Activated T-helper 1 cell treated with anti-CD3 and anti-CD28 coated beads, Interleukin-12 subunit alpha, Interleukin-12 subunit beta, Interleukin-2, Interleukin-4 antibody, amounts not matched to agents 30 ng/mL and 10 ng/mL and 1 ng/mL, durations not matched to agents 14 hours and 24 hours and 36 hours (primary cell): ENCODE measurements at places on chromosomes 2 and 18. TPM values are rescaled to one million over a fixed set of nuclear protein-coding genes. Genes with fewer than 3 reads are reported as not detected.

DNA sequence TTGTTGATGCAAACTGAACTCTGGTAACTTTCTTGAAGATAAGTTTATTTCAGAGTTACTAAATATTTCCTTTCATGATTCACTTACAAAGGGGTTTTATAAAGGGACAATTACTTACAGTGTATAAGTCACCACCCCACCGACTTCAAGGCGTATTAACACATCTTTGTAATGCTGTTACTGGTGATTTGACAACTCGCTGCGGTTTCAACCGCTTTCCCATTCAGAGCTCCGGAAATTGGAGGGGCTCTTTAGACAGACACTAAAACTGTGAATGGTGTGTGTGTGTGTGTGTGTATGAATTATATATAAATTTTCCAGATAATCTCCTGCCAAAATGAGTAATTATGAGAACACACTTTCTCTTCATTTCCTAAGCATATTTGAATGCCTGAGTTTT, 4.9 kb downstream of the TM4SF20 start:
- no peaks in the 10 kb centered on the region for H3K36me3 ChIP-seq
- peak; percentile 4 for DNase-seq
- no peak overlapping the region for H3K4me3 ChIP-seq
- peak overlapping the region; percentile 52 for H3K27ac ChIP-seq
- H3K27me3 ChIP-seq, result no peaks in the 10 kb centered on the region
- peaks cover 12% of the 10 kb centered on the region for H3K4me1 ChIP-seq

DNA sequence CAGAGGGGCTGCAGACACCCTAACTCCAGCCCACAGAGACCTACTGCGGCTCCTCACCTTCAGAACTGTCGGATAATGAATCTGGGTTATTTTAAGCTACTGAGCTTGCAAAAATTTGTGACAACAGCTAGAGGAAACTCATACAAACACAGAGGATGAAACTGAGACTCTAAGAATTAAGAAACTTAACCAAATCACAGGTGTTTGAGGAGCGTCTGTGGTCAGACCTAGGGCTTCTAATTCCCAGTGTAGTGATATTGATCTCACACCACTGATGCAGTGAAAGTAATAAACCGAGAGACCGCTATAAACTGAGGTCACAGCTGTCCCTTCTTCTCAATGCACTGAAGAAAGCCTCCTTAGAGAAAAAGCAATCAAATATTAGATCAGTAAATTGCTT, 110.1 kb downstream of the RGPD3 start:
- H3K27me3 ChIP-seq, result peaks cover 20% of the 10 kb centered on the region
- no peak for DNase-seq
- H3K36me3 ChIP-seq, result no peaks in the 10 kb centered on the region
- H3K4me3 ChIP-seq, result no peak overlapping the region

DNA sequence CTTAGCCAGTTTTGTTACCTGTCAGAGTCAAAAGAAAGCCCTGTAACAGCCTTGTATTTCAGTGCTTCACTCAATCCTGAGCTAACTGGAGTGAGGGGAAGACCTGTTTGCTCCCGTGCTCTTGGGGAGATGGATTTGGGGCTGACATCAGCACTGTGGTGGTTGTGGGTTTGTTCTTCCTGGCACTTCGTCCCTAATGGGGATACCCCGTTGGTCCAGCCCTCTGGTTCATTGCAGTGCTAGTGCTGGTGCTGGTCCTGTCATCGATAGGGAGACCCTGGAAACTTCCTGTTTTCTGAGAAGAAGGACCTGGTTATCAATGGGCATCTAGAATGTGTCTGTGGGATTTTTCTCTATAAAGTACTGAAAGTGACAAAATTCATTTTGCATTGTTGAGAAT, 205.4 kb downstream of the ZNF407 start:
- no peak overlapping the region for H3K4me3 ChIP-seq
- no peaks in the 10 kb centered on the region for H3K36me3 ChIP-seq
- H3K4me1 ChIP-seq, result peaks cover 14% of the 10 kb centered on the region

DNA sequence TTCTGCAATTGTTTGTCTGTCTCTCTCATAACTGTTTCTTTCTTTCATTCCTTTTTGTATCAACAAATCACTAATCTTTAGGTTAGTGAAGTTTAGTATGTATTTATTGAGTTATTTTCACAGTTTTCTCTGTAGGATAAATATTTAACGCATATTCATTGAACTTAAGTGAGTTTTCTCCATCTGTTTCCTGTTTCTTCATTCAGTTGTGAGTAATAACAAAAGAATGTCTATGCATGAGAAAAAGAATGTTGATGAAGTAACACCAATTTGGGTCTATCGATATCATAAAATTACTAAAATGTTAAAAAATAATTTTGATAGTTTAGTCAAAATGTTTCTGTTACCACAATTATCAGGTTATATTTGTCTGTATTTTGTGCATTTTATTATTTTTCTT, 948.0 kb downstream of the DSC3 start:
- no peaks in the 10 kb centered on the region for H3K4me1 ChIP-seq
- no peak overlapping the region for H3K27ac ChIP-seq
- DNase-seq, result no peak
- no peaks in the 10 kb centered on the region for H3K27me3 ChIP-seq
- no peak overlapping the region for H3K4me3 ChIP-seq
- H3K36me3 ChIP-seq, result no peaks in the 10 kb centered on the region

DNA sequence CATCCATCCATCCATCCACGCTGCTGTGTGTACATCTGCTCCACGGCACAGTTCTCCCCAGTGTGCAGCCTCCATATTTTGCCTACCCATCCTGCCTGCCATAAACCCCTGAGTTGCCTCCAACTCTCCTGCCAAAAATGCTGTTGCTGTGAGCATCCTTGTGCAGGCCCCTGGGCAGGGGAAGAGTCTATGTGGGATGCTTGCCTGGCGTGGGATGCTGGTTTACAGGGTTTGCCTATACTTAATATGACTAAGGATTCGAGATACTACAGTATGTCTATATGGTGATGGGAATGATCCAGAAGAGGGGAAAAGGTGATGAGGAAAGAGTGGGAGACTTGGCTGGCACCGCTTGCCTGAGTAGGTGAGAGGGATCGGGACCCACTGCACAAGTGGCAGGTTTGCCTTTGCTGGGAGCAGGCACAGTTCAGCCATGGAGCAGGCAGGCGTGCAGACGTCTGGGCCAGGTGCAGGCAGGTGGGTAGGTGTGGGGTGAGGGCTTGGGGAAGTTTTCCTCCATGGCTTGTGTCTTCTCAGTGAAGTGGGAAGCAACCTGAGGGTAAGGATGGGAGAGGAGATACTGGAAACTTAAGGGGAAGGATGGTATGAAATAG, 30.2 kb upstream of the FAHD2A start:
- H3K36me3 ChIP-seq, result no peaks in the 10 kb centered on the region
- DNase-seq, result no peak
- no peak overlapping the region for H3K4me3 ChIP-seq
- H3K27me3 ChIP-seq, result peaks cover 20% of the 10 kb centered on the region

DNA sequence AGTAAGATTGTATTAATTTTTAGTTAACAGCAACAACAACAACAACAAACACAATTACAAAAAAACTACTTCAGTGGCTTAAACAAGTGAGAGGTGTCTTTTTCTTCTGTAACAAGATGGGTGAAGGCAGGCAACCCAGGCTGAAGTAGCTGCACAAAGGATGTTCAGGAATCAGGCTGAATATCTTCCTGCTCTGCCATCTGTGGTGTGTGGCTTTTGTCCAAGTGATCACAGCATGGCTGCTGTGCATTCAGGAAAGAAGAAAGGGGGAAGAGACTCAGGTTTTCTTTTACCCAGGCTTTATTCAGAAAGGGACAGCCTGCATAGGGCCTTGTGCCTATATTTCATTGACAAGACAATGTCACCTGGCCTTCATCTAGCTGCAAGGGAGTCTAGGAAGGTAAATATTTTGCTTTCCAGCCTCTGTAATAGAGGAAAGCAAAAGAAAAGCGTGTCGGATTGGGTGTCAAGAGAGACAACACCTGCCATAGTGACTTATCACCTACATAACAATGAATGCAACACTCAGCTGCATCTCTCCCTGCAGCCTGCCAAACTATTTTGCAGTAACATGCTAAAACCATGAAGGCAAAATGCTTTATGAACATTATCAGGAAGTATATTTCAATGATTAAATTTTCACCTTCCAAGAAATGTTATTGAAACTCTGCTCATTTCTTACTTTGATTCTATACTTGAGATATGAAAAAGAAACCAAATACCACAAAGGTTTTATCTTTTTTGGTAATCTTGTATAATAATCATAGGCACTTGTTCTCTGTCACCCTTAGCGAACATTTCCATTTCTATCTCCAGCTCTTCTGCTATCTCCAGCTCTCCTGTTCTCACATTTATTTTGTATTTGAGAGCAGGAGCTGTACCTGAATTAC, 14.6 kb downstream of the G6PC2 start:
- no peak overlapping the region for H3K4me3 ChIP-seq
- H3K27ac ChIP-seq, result no peak overlapping the region
- H3K27me3 ChIP-seq, result peaks cover 26% of the 10 kb centered on the region
- H3K4me1 ChIP-seq, result peaks cover 15% of the 10 kb centered on the region
- peaks cover 3% of the 10 kb centered on the region for H3K36me3 ChIP-seq

GRCh38 chr2:190481339-190481738, 53.2 kb downstream of the NEMP2 start:
- no peak overlapping the region for H3K27ac ChIP-seq
- no peaks in the 10 kb centered on the region for H3K27me3 ChIP-seq
- H3K36me3 ChIP-seq, result peaks cover 16% of the 10 kb centered on the region
- H3K4me1 ChIP-seq, result no peaks in the 10 kb centered on the region

DNA sequence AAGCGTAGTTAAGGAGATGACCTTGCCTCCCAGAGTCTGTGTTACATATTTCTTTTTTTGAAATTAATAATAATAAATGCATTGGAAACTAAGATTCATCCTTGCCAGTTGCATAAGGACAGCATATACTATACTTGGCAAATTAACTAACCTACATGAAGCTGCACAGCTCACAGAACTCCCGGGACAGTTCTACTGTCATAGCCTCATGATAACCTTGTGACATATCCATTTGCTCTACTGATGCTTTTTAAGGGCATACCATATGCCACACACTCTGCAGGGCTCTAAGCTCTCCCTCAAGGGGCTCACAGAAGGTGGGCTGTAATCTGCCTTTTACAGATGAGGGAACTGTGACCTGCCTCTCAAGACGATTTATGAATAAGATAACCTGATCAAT, 3.8 kb downstream of the ITGB1BP1 start:
- peaks cover 59% of the 10 kb centered on the region for H3K4me1 ChIP-seq
- no peak for DNase-seq
- peaks cover 28% of the 10 kb centered on the region for H3K36me3 ChIP-seq
- H3K4me3 ChIP-seq, result no peak overlapping the region
- H3K27me3 ChIP-seq, result no peaks in the 10 kb centered on the region

DNA sequence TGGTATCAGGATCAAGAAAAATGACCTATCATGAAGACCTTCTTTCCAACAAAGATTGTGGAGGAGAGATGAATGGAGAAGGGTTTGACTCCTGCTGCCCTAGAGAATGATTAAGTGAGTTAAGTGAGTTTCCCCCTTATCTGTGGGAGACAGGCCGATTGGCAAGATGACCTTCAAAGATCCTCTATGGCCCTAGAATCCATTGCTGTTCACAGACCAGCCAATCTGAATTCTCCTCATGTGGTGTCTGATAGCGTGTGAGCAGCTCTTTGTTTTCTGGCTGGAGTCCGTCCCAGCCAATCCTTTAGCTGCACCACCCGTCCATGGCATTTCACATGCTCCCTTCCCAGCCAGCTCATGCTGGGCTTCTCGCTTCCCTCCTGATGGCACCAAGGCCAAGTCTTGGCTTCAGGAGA, 79.4 kb downstream of the MARCHF4 start:
- H3K27ac ChIP-seq, result no peak overlapping the region
- no peak overlapping the region for H3K4me3 ChIP-seq
- no peaks in the 10 kb centered on the region for H3K36me3 ChIP-seq
- peaks cover 5% of the 10 kb centered on the region for H3K4me1 ChIP-seq
- DNase-seq, result no peak

DNA sequence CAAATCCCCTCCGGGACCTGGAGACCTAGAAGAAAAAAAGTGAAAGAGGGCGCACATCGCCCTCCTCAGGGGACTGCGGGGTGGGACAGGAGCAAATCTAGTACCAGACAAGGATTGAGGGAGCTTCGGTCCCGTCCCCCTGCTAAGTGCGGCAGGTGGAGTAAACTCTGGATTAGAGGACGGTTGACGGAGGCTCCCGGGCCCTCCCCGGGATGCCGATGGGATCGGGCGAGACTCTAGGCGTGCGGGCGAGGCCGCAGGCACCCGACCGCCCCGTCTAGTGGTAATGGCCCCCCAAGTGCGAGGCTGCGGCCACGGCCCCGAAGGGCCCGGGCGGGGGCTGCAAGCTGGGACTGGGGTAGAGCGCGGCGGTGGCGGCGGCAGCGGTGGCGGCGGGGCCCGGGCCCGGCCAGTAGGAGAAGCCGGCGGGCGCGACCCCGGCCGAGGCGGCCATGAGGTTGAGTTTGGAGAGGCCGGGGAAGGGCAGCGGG, 3.5 kb downstream of the FEV start:
- peaks cover 66% of the 10 kb centered on the region for H3K27me3 ChIP-seq
- H3K36me3 ChIP-seq, result no peaks in the 10 kb centered on the region
- H3K27ac ChIP-seq, result peak overlapping the region; percentile 67
- peaks cover 6% of the 10 kb centered on the region for H3K4me1 ChIP-seq

DNA sequence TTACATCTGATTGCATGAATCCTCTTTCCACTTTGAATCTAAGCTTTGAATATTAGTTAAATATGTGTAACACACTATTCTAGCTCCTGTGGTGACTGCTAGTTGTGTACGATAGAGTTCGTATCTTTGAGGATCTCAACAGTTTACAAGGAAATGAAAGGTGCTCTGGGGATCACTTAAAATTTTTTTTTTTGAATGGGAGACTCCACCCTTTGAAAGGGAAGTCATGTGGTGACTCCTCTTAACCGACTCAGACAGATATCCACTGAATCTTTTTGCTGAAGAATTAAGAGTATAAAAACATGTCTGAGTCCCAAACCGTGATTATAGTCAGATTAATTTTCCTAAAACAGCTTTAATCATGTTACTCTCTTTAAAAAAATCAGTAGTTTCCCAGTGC, 4.0 kb downstream of the CLIP4 start:
- peaks cover 34% of the 10 kb centered on the region for H3K36me3 ChIP-seq
- peak overlapping the region; percentile 19 for H3K4me3 ChIP-seq
- no peak for DNase-seq
- peaks cover 6% of the 10 kb centered on the region for H3K27me3 ChIP-seq

GRCh38 chr2:47654790-47655562, 128.0 kb upstream of the MSH6 start:
- H3K36me3 ChIP-seq, result no peaks in the 10 kb centered on the region
- H3K4me3 ChIP-seq, result no peak overlapping the region
- no peak for DNase-seq
- H3K27ac ChIP-seq, result no peak overlapping the region

The CNGA3 gene
- not detected in 2 replicates for total RNA-seq

The THSD7B gene
- not detected in 2 replicates for total RNA-seq

The PCGF1 gene
- total RNA-seq, result 41.9 and 45.0 TPM in 2 replicates

The ADAM23 gene
- total RNA-seq, result 0.15 and 0.16 TPM in 2 replicates

The FAM237A gene
- not detected in 2 replicates for total RNA-seq

The SLC4A5 gene
- total RNA-seq, result 0.47 and 0.71 TPM in 2 replicates

The CELF4 gene
- not detected in 2 replicates for total RNA-seq

The CTAGE1 gene
- total RNA-seq, result not detected in 2 replicates

The SRD5A2 gene
- total RNA-seq, result not detected in 2 replicates
